ENCODE measurements at places on chromosomes 7 and 10.

DNA sequence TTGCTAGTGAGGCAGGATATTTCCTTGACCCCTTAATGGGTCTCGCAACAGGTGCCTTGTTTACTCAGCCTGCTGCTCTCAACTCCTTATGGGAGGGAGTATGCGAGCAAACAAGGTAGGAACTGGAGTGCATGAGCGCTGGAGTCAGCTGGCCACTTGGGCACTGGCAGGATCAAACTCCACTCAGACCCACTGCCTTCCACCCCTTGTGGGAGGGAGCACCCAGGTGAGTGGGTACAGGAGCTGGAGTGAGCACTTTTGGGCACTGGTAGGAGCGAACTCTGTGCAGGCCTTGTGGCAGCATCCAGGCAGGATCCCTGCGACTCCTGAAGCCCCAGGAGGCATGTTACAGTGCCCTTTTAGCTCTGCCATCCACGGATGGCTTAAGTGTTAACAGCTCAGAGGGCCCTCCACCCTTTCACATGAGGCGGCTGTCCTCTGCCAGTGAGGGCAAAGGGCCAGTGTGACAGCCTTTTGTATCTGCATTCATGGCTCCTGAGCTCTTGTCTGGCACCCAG lies 123.2 kb downstream of the ST7 start:
- DNase-seq: no peak

DNA sequence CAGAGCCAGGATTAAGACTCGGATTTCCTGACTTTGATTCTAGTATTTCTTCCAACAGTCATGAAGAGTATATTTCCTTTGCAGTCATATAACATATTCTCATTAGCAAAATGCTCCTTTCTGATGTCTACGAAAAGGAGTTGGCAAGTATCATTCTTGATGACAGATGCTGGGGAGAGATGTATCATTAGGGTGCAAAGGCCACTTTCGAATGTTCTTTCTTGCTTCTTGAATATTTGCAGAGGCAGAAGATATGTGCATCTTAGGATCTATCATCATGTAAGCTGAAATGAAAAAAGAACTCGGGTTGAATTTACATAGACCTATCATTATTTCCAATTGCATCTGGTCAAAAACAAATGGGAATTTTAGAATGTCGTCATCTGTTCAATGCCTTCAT lies 294.4 kb downstream of the BAMBI start:
- DNase-seq: no peak

- no peak for DNase-seq
Observed at GRCh38 chr10:16789261-16789660, 28.0 kb downstream of the RSU1 start.

DNA sequence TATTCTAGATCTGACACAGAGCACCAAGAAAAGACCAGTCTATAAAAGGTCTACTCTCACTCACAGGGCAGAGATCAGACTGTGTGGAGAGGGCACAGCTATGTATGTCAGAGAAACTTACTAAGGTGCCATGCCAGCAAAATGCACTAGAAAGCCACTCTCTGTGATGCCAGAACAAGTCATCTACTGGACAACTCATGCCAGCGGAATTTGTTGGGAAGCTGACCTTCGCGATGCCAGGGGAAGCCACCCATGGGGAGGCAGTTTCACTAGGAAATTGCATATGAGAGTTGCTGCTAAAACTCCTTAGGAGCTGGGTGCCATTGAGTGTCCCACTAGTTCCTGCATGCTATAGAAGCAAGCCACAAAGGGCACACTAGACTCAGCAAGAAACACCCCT lies 58.5 kb downstream of the MICU1 start:
- DNase-seq: no peak

GRCh38 chr10:123019941-123020703 lies 11.3 kb downstream of the ACADSB start:
- no peak for DNase-seq

GRCh38 chr10:10684972-10685371 lies 332.7 kb upstream of the CELF2 start:
- no peak for DNase-seq

GRCh38 chr7:45053401-45053800 lies 35.4 kb downstream of the NACAD start:
- no peak for DNase-seq

- no peak for DNase-seq
Observed at GRCh38 chr7:106056513-106057203, 55.5 kb downstream of the SYPL1 start.

DNA sequence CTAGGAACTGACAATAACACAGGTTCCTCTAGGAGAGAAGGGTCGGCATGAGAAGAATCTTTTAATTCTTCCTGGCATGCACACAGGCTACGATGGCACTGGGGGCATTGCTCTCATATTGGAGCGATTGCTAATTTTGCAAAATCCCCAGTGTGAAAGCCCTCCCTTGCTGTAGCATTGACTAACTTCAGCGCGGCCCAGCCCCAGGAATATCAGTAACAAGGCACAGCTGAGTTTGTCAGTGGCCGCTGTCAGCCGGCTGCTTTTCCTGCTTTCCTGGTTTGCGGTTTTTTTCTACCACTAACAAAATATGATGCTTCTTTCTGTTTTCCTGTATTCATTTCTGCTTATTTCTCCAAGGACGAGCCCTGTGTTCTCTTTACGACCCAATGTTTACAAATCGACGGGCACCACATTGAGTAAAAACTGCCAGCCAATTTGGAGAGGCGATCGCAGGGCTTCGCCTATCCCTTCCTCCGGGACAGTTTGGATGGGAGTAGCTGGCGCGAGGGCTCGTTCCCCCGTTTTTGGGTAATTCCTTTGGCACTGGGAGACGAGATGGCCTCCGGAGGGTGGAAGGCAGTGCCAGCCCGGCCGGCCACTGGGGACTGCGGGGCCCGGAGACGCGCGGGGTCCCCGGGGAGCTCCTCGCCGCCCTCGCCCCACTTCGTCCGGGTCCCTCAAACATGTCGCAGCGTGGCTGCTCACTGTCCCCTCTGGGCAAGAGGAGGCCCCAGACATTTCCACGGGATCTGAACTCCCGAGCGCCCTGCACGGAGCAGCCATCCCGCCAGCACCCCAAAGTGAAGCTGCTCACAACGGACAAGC lies 967 bp downstream of the ADARB2 start:
- DNase-seq: no peak
